ENCODE measurements at places on chromosomes 13 and 19.

DNA sequence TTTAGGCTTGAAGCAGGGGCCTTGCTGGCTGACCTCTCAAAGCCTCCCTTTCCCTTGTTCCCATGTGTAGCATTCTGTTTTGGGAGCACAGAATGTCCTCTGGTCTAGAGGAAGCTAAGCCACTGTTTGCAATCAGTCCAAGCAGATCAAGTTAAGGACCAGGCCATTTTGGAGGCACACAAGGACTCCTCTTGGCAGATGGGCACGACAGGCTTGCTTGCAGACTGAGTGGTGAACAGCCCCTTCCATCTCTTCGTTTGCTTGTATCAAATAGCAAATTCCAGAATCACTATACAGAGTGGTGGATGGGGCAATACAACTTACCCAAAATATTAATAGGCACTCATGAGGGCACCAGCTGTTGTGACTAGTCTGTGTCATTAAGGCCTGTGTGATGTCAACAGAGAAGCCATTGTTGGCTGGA lies 215.5 kb upstream of the SERP2 start:
- no peak for DNase-seq

- DNase-seq: no peak
Measured at GRCh38 chr13:45915686-45916439, 64.3 kb upstream of the SIAH3 start.

DNA sequence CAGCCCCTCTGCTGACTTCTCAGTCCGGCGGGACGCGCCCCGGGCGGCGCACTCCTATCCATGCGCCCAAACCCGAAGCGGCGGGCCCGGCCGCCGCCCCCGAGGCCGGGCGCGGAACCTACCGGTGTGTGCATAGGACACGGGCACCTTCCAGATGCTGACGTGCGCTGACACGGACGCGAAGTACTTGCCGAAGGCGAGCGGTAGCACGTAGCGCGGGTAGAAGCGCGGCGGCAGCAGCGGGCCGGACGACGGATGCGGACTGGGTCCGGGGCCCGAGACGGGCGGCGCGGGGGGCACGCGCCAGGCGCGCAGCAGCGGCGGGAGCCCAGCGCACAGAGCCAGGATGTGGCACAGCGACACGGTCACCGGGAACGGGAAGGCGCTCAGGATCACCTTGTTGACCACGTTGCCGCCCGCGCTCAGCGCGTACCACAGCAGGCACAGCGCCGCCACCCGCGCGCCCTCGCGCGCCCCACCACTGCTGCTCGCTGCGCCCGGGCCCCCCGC lies 338 bp downstream of the SLC35E1 start:
- no peak for DNase-seq

GRCh38 chr13:79387853-79388252 lies 18.2 kb downstream of the RBM26 start:
- no peak for DNase-seq

DNA sequence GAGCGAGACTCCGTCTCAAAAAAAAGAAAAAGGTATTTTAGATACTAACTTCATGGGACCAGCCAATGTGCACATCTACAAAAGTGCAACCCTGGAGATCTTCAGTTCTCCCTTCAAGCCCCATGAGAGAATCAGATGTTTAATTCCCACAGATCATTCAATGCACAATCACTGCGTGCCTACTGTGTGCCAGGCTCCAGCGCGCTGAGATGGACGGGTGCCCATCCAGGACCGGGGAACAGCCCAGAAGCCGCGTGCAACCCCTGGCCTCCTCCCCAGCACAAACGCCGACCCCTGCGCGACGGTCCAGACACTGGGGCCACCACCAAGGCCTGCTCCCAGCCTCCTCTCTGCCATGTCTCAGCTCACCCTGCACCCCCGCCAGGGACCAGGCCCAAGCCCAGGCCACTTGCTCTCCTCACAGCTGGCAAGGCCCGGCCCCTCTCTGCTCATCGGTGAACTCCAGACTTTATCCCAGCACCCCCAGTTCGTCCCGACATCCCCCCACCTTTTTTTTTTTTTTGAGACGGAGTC lies 5.3 kb downstream of the BTBD2 start:
- no peak for DNase-seq

DNA sequence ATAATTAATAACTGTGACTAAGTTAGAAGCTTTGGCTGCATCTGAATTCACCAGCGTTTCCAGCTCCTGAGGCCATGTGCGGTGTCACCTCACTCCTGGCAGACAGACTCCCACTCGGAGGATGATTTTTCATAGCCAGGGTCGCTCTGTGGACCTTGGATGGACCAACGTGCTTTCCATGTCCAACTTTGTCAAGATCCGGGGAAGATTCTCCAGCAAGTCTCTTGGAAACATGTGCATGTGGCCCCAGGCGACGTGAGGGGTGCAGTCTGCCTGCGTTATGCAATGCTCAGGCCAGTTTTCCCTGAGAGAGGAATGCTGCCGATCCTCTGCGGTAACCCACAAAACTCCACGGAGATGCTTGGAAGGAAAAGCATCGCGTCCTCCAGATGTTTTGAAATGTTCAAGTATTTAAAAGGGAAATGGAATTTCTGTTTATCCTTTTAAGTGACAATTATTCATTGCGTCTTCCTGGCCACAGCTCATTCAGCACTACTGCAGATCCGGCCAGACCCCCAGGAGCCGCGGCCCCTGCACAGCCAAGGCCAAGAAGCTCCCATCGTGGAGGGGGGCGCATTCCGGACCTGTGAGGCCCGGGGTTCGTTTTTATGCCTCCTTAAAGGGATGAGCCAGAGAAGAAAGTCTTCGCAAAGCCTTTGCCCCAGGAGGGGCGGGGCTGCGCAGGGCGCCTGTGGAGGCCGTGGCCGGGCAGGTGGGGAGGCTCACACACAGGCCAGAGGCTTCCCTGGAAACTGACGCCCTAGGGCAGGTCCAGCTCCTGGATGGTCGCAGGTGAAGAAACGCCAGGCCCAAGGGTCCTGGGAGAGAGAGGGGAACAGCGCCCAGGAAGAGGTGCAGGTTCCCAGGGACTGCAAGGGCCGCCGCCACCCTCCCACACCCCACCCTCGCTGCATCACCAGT lies 46.0 kb downstream of the C13orf46 start:
- DNase-seq: no peak

DNA sequence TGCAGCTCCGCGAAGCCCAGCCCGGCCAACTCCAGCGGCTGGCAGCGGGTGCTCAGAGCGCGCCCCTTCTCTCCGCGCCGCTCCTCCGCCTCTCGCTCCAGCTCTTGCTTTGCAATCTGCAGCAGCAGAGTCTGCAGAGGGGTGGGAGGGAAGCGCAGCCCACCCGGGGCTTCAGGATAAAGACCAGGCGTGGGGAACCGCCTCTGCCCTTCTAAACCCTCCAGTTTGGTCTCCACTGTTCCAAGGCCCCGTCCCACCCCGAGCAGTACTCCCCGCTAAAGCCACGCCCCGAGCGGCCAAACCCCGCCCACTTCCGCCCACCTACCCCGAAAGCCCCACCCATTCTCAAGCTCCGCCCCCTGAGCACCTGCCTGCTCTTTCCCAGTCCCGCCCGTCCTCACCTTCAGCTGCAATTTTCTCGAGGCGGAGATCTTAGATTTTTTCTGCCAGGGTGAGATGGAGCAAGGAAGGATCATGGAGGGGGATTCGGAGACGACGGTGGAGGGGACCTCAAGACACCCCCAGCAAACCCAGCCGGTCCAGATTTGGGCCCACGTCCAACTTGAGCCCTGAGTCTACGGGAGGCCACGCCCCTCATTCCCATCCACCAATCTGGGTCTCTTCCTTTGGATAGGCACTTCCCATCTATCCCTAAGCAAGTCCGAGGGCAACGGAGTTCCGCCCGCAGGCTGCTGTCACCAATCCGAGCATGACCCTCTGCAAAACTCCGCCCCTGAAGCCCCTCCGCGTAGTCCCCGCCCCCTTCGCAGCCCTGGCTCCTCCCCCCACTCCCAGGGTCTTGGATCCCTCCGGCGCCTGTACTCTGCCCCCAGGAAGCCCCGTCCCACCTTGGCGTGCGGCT lies 1.1 kb downstream of the TNNI3 start:
- no peak for DNase-seq

DNA sequence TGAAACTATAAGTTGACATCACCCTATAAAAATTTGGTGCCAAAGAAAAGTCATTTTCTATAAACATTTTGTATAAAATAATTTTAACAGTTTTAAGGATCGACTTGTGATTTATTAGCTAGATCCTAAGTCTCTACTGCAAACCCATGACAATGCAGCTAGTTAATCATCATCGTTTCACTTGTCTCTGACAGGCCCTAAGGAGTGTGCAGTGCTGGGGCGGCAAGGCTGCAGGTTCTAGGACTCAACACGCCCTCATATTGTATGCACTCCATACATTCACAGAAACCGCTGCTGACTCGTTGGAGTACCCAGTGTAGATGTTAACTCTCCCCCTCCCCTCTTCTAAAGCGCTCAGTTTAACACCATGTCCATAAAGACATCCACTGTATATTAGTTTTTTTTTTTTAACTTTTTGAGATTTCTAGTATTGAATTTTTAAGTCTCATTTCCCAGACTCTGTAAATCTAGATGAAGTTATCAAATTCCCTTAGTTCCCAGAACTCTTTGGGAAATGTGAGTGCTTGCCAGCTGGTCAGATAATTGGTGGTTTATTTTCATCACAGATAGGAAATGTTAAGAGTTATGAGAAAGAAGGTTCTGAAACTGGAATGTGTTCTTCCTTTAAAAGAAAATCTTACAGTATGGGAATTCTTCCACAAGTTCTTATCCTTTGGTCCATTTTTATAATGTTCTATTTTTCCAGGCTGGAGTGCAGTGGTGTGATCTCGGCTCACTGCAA lies 162.8 kb upstream of the RNF113B start:
- no peak for DNase-seq

GRCh38 chr19:49271080-49271753 lies 53.8 kb downstream of the SLC6A16 start:
- DNase-seq: no peak

- DNase-seq: no peak
Measured at GRCh38 chr13:52891706-52892105, 43.3 kb upstream of the PCDH8 start.

DNA sequence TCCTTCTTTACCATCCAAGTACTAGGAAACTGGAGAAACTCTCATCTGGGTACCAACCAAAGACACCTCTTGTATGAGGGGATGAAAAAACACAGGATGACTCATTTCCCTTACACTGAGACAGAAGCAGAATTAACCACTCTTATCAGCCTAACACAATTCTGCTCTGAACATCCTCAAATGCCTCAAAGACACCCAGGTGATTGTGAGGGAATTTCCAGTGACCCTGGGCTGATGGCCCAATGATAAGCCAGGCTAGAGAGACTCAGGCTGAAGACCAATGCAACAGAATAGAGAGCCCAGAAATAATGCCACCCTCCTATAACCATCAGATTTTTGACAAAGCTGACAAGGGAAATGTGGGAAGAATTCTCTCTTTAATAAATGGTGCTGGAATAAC lies 7.0 kb downstream of the ZNF737 start:
- DNase-seq: no peak

DNA sequence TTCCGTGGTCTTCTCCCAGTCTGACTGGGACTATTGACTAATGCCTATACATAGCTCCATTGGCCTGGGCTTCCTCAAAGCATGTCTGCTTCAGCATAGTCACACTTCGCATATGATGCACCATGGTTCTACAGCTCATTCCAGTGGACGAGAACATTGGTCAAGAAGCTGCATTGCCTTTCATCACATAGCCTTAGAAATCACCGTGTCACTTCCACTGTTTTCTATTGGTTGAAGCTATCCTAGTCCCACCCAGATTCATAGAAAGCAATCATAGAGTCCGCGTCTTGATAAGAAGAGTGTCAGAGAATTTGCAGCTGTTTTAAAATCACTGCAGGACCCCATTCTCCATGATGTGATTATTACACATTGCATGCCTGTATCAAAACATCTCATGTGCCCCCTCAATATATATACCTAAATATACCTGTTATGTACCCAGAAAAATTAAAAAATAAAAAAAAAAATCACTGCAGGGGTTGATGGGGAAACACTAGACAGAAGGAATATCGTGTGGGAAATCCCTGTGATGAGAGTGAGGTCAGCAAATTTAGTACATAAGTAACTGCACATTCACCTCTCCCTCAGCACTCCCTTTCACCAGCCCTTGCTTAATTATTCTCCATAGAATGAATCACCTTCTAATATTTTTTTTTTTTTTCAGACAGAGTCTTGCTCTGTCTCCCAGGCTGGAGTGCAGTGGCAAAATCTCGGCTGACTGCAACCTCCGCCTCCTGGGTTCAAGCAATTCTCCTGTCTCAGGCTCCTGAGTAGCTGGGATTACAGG lies 2.2 kb upstream of the ARHGAP33 start:
- DNase-seq: no peak

DNA sequence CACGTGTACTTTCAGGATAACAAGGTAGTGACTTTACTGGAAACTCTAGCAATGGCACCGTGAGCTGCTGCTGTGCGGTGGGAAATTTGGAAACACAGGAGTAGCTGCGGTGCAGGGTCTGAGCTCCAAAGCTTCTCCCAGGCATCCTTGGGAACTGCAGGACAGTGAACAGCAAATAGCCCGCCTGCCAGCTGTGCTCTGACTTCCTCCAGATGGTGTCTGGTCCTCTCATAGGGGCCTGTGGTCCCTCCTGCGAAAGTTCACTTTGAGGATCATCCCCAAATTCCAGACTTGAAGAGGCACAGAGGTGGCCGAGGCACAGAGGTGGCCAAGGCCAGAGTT lies 287.3 kb upstream of the MAB21L1 start:
- no peak for DNase-seq

DNA sequence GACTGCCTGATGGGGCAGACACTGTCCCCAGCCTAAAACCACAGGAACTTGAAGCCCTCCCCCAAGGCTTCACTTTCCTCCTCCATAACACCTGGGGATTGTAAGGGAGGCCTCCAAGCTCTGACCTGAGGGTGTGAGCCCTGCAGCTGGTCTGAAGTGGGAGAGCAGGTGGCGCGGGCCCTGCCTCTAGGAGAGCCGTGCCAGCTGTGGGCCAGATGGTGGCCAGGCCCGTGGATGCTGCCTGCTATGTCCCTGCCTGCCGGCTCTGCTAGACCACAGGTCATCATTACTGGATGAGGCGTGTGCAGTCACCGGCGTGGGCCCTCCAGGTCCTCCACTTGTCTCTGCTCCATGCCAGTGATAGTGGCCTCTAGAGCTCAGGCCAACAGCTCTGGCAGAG lies 3.5 kb upstream of the KLHL26 start:
- DNase-seq: no peak

DNA sequence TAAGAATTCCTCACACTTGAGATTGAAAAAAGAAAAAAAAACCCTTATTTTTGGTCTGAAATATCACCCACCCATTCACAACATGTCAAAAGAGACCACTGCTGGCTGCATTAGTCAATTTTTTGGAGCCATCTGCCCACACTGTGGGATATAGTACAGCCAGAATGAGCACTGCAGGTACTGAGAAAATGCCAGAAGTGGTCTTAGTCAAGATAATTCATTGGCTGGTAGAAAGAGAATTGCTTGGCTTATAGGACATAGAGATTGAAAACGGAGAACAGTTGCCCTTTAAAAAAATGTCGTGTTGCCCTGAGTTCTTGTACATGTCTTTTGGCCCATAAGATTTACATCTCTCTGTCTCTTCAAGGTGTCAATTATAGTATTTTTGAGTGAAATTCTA lies 1899.5 kb downstream of the OLFM4 start:
- DNase-seq: no peak

- no peak for DNase-seq
Measured at GRCh38 chr13:44273991-44274770, 99.4 kb upstream of the SERP2 start.

Data from stimulated activated CD4-positive, alpha-beta T cell treated with anti-CD3 and anti-CD28 coated beads, Interleukin-15, amount 100 ng/mL, for 48 hours (primary cell).